Activated naive CD4-positive, alpha-beta T cell treated with anti-CD3 and anti-CD28 coated beads, Interleukin-2, amount 50 U/mL, for 16 hours (primary cell): ENCODE measurements at places on chromosomes 2 and 18.

GRCh38 chr2:19361325-19361990 is 3.0 kb upstream of the OSR1 start:
- DNase-seq = no peak

DNA sequence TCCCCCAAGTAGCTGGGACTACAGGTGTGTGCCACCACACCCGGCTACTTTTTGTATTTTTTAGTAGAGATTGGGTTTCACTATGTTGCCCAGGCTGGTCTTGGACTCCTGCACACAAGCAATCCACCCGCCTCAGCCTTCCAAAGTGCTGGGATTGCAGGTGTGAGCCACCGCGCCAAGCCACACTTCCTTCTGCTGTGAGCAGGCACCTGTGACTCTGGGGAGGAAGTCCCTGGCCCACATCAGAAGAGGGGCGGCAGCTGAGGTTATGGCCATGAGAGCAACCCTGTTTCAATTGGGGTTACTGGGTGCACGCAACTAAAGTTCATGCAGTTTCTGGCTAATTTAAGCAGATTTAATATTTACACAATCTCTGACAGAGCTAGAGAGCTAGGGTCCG is 91.0 kb downstream of the PLB1 start:
- DNase-seq = peak; percentile 39

DNA sequence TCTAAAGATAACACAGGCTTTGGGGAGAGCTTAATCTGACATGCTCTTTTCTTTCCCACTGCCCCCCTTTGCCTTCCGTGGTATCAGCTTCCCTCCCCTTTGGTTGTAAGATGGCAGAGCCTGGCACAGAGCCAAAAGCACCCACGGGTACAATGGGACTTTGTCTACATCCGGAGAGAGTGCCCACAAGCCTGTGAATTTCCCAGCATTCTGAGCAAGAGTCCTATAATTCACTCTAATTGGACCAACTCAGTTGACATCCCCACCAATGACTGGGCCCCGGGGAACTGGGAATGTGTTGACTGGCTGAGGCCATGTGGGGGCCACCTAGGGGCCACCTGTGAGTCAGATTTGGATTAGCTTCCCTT is 20.1 kb upstream of the C2orf72 start:
- no peak for DNase-seq

- DNase-seq = no peak
Measured at GRCh38 chr2:37276291-37276690, 44.8 kb downstream of the NDUFAF7 start.

DNA sequence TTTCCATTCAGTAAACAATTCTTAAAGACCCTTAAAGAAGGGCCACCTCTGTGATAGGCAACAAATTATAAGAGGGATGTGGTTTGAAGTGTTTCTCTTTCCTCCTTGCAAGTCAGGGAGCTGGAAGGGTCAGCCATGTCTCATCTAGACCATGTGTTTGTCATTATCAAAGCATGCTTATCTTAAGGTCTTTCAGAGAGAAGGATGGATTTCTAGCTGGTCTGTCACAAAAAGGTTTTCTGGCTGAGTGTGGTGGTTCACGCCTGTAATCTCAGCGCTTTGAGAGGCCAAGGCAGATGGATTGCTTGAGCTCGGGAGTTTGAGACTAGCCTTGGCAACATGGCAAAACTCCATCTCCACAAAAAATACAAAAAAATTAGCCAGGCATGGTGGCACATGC is 59.2 kb upstream of the PEX13 start:
- DNase-seq = no peak

GRCh38 chr2:119293900-119294299 is 70.3 kb downstream of the STEAP3 start:
- DNase-seq = no peak

- no peak for DNase-seq
Measured at GRCh38 chr2:70094171-70094977, 7.1 kb downstream of the PCBP1 start.
